K562 (cell line): ENCODE measurements at places on chromosomes 5 and 9. TPM values are rescaled to one million over a fixed set of nuclear protein-coding genes. Genes with fewer than 3 reads are reported as not detected.

Gene KIAA0825
- 0.16 and 0.18 TPM in 2 replicates for total RNA-seq

Gene CDC25C
- total RNA-seq: 18.2 and 19.6 TPM in 2 replicates

Gene PHF24
- not detected in 2 replicates for total RNA-seq

Gene ALDOB
- 0.78 and 0.80 TPM in 2 replicates for total RNA-seq

Gene NRG2
- 0.07 TPM in 1 of 2 replicates, not detected in the other for total RNA-seq

Gene NUTM2G
- total RNA-seq: not detected in 2 replicates

Gene TPM2
- 6.9 and 9.1 TPM in 2 replicates for total RNA-seq

Gene FBXO10
- 8.8 and 9.0 TPM in 2 replicates for total RNA-seq

Gene TIMD4
- not detected in 2 replicates for total RNA-seq

GRCh38 chr5:11918463-11919045 is 14.3 kb upstream of the CTNND2 start:
- DNase-seq: no peak

DNA sequence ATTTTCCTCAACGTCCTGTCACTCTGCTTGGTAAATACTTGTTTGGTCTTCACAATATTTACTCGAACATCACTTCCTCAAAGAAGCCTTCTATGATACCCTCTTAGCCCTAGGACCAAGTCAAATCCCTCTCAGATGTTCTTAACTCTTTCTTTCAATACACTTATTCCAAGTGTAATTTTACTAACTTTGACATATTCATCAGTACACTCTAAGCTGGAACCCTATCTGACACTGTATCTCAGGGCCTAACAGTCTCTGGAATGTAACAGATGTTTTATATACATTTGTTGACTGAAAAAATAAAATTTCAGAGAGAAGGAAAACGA is 19.6 kb downstream of the SIL1 start:
- no peak for DNase-seq

DNA sequence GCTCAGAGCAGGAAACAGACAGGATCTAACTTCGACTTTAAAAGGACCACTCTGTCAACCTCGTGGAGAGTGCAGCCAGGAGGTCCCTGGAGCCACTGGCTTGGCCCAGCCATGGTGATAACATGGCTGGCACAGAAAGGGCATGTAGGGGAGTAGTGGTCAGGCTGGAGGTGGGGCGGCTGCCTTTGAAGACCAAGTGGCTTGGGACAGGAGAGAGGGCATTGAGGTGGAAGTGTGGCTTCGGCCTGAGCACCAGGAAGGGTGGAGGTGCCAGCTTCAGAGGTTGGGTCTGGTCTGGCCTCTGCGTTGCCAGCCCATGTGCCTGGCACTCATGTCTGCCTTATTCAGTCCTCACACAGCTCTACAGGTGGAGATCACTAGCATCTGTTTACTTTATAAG is 270.0 kb downstream of the NSG2 start:
- DNase-seq: no peak

GRCh38 chr9:30630459-30630858 is 1754.0 kb upstream of the ACO1 start:
- no peak for DNase-seq

DNA sequence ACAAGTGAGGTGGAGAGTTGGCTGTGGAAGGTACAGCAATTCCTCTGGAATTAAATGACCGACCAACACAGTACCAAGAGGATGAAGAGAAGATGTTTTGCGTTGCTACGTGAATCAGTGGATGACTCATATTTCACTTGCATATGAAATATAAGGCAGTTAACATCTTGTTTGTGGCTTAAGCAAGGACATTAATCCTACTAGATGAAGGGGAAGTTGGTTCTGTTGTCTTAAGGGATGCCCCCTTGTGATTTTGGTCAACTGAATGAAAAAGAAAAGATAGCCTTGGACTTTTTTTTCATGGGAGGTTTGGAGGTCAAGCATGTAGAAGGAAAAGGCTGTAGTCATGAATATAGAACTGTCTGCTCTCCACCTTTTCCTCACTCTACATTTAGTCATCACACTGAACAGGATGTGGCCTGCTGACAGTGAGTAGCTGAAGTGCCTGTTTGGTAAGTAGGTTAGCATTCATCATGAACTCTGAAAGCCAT is 33.9 kb downstream of the VLDLR start:
- no peak for DNase-seq

- DNase-seq: peak; percentile 21
These were observed 61.8 kb upstream of the SLC30A5 start for GRCh38 chr5:69032009-69032408.

- no peak for DNase-seq
These were observed 128.7 kb downstream of the BRINP1 start for GRCh38 chr9:119240546-119240945.

DNA sequence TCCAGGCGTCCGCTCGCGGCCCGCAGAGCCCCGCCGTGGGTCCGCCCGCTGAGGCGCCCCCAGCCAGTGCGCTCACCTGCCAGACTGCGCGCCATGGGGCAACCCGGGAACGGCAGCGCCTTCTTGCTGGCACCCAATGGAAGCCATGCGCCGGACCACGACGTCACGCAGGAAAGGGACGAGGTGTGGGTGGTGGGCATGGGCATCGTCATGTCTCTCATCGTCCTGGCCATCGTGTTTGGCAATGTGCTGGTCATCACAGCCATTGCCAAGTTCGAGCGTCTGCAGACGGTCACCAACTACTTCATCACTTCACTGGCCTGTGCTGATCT is 294 bp downstream of the ADRB2 start:
- DNase-seq: no peak

DNA sequence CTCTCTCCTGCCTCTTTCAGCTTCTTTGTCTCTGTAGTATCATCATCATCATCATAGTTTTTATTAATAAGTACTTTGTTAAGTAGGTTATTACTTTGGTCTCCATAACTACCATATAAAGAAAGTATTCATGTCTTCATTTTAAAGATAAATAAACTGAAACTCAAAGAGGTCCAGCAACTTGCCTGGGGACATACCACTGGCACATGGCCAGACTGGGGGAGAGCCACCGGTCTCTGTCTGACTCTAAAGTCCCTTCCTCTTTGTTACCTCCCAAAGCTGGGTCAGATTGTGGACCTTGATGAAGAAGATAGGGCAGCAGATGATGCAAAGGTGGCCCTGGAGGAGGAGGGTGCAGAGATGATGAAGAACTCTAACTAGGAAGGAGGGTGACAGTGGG is 8.5 kb downstream of the CDX1 start:
- no peak for DNase-seq

DNA sequence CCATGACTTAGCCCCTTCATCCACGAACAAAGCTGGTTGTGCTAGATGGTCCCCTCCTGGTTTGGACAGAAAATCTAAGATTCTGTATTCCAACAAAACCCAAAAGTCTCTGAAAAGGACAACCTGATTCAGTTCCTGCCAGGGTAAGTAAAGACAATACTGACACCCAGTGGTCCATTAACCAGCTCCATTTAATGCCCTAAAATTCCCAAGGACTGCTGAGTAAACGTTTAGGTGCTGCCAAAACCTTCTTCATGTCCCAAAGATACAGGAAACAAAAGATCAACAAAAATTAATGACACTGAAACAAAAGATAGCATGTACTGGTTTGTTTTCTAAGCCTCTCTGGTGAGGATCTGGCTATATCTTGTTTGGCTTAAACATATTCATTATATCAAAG is 25.3 kb upstream of the PPP1R2B start:
- DNase-seq: no peak

DNA sequence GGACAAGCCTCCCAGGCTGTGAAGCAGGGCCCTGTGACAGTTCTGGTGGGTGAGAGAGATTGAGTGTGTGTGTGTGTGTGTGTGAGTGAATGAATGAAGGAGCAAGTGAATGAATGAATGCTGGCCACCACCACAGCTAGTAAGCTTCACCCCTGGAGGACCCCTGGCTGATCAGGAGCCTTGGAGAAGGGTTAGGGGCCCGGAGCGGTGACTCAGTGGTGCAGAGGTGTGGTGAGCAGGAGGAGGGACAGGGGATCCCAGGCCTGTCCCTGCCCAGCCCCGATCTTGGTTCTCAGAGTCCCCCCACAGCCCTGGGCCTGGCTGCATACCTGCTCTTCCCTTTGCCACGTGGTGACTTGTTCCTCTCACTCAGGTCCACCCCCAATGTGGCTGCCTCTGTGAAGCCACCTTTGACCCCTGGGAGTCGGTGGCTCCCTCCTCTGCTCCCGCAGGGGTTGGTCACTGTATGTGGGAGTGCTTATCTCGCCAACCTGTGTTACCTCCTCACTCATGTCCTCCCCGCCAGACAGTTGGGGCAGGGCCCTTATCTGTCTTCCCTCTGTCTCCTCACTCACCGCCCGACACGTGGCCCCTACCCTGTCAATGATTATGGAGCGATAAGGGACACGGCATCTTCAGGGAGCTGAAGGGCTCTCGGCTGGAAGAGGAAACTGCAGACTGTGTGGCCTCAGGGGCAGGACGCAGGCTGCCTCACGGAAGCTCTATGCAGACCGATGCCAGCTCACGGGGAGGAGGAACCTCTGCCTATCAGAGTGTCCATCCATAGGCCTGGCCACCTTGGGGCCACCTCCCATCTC is 99.9 kb upstream of the PITX1 start:
- peak; percentile 97 for DNase-seq

GRCh38 chr9:126986506-126986951 is 71.9 kb downstream of the RALGPS1 start:
- no peak for DNase-seq

GRCh38 chr5:65863747-65864146 is 62.6 kb upstream of the ERBIN start:
- DNase-seq: no peak

- DNase-seq: no peak
These were observed 64.3 kb downstream of the RXRA start for GRCh38 chr9:134390537-134390936.

DNA sequence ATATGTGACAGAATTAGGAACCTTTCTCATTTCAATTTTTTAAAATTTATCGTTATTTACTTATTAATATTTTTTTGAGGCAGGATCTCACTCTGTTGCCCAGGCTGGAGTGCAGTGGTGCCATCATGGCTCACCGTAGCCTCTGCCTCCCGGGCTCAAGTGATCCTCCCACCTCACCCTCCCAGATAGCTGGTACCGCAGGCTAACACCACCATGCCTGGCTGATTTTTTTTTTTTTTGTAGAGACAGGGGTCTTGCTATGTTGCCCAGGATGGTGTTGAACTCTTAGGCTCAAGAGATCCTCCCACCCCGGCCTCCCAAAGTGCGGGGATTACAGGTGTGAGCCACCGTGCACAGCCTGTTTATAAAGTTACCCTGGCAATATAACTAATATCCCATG is 275.2 kb downstream of the AOPEP start:
- DNase-seq: no peak

GRCh38 chr9:132143359-132143758 is 18.5 kb upstream of the NTNG2 start:
- DNase-seq: no peak

GRCh38 chr9:108933231-108933717 is 650 bp downstream of the ELP1 start:
- no peak for DNase-seq

GRCh38 chr5:9533096-9533495 is 12.8 kb downstream of the SEMA5A start:
- no peak for DNase-seq

- DNase-seq: no peak
These were observed 8.3 kb downstream of the HSD17B3 start for GRCh38 chr9:96293498-96294158.

- no peak for DNase-seq
These were observed 25.0 kb downstream of the LMNB1 start for GRCh38 chr5:126801992-126802294.
